ENCODE measurements at places on chromosomes 11 and 22.

- peak; percentile 67 for DNase-seq
Observed at GRCh38 chr11:93034031-93034722, 64.7 kb downstream of the MTNR1B start.

- no peak for DNase-seq
Observed at GRCh38 chr11:14455648-14456430, 43.8 kb downstream of the COPB1 start.

- DNase-seq = no peak
Observed at GRCh38 chr11:68051191-68052136, 12.6 kb downstream of the TCIRG1 start.

GRCh38 chr22:31278626-31279326 lies 13.5 kb downstream of the PIK3IP1 start:
- no peak for DNase-seq

GRCh38 chr11:88405853-88406252 lies 68.3 kb upstream of the CTSC start:
- DNase-seq = no peak

DNA sequence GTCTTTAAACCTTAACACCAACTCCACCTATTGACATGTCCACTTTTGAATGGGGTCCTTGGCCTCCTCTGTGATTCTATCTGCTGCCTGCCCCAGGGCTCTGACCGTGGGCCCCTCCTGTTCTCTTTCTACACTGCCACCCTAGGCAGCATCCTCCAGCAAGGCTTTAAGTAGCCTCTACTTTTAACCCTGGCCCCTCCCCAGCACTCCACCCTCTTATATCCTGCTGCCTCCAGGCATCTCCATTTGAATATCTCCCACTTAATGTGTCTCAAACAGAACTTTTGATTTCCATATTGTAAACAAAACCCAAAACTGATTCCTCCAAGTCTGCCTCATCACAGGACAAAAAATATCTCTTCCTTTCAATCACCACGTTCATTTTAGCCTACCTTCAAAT lies 90.5 kb upstream of the ARHGAP32 start:
- DNase-seq = no peak

GRCh38 chr11:80320765-80321164 lies 879.9 kb upstream of the TENM4 start:
- peak; percentile 40 for DNase-seq

DNA sequence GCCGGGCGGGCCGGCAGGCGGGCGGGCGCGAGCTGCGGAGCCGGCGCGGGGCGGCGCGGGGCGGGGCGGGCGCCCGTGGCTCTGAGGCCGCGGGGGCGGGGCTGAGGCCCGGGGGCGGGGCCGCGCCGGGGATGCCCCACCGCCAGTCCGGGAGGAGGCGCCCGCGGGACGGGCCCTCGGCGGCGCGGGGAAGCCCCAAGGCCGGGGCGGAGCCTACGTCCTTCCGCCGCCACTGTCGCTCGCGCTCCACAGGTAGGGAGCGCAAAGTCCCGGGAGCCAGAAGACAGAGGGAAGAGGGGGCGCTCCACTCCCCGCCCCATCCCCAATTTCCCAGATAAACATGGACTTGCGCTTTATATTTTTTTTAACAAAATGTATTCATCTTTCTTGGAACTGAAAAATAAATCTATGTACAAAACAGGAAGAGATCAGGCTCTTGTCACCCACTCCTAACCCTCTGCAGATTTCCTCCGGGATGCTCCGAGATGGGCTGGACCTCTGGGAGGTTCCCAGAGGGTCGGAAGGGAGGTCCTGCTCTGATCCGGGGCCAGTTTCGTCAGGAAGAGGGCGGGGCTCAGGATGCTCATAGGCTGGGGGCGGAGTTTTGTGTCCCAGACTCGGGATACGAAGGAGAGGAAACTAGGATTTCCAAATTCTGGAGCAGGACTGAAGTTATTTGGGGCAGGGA lies at the start of gene MAP4K2:
MAP4K2 (minus strand) TSS at position 57 of the 688 bp plus-strand sequence. CDS start 65 bp downstream, outside the sequence.
- peak; percentile 85 for DNase-seq

DNA sequence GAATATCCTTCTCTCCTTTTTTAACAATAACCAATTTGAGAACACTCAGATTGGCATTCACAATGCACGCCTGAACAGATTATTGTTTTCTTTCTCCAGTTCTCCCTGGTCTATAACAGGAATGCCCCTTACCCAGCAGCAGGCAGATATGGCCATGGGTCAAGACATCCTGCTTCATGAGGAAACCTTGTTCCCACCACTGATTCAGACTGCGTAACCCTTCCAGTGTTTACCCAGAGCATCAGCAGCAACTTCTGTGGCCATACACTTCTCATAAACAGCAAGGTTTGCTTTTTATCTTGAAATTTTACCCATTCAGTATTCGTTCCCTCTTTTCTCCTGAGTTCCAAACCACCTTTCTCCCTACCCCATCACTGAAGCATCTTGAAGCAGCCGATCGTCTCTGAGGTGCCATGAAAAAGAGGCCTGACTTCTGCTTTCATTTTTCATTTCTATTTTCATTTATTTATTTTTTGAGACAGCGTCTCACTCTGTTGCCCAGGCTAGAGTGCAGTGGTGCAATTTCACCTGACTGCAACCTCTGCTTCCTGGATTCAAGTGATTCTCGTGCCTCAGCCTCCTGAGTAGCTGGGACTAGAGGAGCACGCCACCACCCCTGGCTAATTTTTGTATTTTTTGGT lies 9.6 kb downstream of the PTS start:
- DNase-seq = no peak

DNA sequence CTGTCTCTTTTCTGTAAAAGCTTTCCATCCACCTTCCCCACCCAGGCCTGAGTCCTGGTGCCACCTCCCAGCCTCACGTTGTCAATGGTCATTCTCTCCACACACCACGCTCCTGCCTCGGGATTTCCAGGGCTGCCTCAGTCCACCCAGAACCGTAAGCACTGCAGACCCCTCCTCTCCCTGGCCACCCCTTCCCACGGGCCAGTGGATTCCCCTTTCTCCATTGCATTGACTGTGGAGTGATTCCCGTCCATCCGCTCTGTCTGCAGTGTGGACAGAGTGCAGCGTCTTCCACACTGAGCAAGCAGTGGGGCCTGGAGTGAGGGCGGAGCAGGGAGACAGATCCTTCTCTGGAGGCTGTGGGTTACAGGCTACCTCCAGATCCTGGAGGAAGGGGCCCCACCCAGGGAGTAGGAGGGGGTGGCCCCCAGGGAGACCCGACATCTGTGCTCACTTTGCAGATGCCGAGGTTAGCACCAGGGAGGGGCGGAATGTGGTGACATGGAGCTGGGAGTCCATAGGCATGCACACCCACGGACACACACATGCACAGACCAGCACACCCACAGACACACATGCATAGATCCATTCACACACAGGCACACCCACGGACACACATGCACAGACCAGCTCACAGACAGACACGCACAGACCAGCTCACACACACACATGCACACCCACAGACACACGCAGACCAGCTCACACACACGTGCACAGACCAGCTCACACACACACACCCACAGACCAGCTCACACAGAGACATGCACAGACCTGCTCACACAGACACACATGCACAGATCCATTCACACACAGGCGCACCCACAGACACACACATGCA lies 109.6 kb upstream of the B3GAT1 start:
- no peak for DNase-seq

- DNase-seq = no peak
Observed at GRCh38 chr11:72890881-72891280, 76.7 kb downstream of the ATG16L2 start.

DNA sequence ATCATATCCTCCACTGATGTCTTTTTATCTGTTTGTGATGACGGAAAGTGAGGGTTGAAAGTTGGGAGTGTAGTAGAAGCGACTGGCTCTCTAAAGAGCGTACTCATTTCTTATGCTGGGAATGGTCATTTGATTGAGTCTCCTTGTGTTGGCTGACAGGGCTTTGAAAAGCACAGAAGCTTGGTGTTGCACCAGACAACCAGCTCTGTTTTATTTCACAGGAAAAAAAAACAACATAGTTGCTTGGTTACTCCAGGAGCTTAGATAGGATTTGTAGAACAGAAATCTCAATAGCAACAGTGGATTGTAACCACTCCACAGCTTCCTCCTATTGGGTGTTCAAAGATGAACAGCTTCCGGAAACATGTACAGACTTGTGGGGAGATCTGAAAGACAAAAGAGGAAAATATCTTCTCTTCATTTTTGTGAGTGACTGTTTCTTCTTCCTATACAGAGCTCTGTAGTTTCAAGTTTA lies 2.7 kb downstream of the RBM14 start:
- DNase-seq = peak; percentile 45

- no peak for DNase-seq
Observed at GRCh38 chr22:23786261-23786710, 480 bp upstream of the SMARCB1 start.

Data from RPMI7951 (cell line).